ENCODE measurements at places on chromosomes 5 and 9.

- no peak for DNase-seq
Observed at GRCh38 chr5:166596043-166596442, 1695.4 kb upstream of the WWC1 start.

GRCh38 chr5:118696076-118696475 lies 292.3 kb downstream of the DTWD2 start:
- DNase-seq = no peak

- no peak for DNase-seq
Observed at GRCh38 chr5:136242136-136242535, 49.2 kb upstream of the SMIM32 start.

DNA sequence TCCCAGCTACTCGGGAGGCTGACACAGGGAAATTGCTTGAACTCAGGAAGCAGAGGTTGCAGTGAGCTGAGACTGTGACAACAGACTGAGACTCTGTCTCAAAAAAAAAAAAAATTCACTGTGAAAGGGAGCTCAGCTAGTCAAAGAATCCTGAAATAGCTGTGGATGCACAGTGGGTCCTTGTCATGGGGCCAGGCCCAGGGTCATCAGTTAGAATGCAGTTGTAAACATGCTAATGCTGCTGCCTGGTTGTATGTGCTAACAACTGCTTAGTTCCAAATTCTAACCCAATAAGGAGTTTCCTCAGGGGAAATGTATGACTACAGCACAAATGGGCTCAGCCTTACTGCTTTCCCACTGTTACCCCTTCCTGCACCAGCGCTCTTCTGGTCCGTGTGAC lies 84.0 kb downstream of the PALM2AKAP2 start:
- no peak for DNase-seq

DNA sequence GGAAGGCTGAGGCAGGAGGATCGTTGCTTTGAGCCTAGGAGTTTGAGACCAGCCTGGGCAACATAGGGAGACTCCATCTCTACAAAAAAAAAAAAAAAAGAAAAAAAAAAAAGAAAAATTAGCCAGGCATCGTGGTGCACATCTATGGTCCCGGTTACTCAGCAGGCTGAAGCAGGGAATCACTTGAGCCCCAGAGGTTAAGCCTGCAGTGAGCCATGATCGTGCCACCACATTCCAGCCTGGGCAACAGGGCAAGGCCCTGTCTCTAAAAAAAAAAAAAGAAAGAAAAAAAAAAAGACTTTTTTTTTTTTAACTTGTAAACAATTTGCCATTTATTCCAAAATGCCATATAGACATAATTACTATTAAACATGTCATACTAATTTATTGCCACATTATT lies 64.5 kb downstream of the SERINC5 start:
- no peak for DNase-seq

DNA sequence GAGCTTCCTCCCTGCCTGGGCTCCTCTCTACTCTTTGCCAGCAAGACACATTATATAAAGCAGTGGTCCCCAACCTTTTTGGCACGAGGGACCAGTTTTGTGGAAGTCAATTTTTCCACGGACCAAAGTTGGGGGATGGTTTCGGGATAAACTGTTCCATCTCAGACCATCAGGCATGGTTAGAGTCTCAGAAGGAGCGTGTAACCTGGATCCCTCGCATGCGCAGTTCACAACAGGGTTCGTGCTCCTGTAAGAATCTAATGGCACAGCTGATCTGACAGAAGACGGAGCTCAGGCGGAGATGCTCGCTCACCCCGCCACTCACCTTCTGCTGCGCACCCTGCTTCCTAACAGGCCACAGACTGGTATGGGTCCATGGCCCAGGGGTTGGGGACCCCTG lies 142.8 kb downstream of the LIFR start:
- DNase-seq = no peak
